ENCODE measurements at places on chromosomes 1 and 21. TPM values are rescaled to one million over a fixed set of nuclear protein-coding genes. Genes with fewer than 3 reads are reported as not detected.

The TGFB2 gene
- polyA plus RNA-seq = 1.7 TPM

The SYT14 gene
- not detected for polyA plus RNA-seq

The SH2D2A gene
- 0.96 TPM for polyA plus RNA-seq

The CYYR1 gene
- 17.2 TPM for polyA plus RNA-seq

The HCRTR1 gene
- 1.5 TPM for polyA plus RNA-seq

DNA sequence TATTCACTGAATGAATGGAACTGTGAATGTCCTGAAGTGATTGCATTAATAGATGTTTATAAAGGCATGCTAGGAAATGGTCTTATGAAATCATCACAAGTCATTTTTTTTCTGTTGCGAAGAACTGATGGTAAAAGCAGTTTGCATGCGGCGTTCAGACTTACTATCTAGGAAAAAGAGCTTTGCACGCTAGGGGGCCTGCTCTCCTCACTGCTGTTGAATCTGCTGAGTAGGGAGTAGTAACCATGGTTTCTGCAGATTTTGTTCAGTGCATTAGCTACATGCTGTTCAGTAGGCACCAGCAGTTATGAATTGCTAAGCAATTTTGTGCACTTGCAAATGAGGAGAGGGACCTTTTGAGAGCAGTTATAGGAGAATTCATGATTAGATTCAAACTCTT lies 57.9 kb downstream of the CENPF start:
- DNase-seq = no peak

- no peak for DNase-seq
Measured at GRCh38 chr1:209302779-209303568, 280.5 kb upstream of the CAMK1G start.

- DNase-seq = no peak
Measured at GRCh38 chr1:975896-976683, 5.8 kb downstream of the PERM1 start.

DNA sequence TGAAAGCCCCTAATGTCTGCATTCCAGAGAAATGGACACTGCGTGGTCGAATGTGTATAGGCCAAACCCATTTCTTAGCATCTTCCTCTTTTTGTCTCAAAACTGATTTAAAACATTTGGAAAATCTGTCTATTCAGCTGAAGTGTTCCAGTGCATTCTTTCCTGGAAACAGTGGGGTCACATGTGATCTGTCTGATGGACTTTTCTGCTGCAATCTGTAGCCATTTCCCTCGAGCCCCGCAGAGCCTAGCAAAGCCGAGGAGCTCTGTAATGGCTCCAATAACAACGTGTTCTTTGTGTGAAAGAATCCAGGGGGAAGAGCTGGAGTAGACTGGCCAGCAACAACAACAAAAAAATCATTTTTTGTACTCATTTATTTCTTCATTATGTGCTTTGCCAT lies 329.3 kb downstream of the BARHL2 start:
- no peak for DNase-seq

GRCh38 chr1:197021716-197022115 lies 44.4 kb downstream of the CFHR5 start:
- no peak for DNase-seq

DNA sequence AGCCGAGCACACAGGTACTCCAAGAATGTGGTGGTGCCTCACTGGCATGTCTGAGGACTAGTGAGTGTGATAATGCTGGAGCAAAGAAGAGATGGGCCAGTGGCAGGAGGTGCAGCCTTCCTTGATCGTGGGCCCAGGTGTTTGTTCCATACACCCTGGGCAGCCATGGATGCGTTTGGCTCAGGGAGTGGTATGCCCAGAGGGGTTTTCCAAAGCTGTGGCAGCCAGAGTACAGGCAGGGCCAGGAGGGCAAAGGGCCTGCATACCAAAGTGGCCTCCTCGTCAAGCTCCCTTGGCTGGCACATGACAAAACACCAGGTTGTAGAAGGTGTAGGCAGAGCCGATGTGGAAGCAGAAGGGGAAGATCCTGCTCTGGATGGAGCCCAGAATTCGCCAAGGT lies 19.0 kb downstream of the PARS2 start:
- no peak for DNase-seq

DNA sequence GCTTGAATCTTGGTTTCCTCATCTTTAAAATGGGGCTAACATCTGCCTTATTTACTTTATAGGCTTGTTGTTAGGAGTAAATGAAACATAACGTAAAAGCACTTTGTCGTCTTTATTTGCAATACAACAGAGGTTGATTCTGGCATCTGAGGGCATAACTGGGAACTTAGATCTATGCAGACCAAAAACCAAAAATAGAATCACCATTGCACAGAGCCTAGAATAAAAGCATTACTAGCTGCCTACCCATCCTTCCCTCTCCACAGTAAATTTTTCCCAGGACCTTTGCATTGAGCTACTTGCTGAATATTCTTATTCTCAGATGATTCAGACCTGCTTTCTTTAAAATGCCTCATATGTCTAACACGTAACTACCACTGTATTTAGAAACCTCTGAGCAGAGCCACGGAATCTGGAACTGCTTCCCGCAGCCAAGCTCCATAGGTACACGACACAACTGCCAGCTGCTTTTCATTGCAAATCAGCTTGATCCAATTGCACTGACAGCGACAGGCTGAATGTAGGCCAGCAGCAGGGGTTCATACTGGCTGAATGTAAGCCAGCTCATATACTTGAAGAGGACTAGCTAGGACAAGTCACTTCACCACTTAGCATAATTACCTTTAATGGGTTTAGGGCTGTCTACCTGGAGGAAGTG lies 33.2 kb upstream of the SERBP1 start:
- no peak for DNase-seq
